OCI-M1 (cell line): ENCODE measurements at places on chromosomes 11 and 22.
A peak's percentile ranks its signal among the peaks of the same experiment; 100 is the strongest.

DNA sequence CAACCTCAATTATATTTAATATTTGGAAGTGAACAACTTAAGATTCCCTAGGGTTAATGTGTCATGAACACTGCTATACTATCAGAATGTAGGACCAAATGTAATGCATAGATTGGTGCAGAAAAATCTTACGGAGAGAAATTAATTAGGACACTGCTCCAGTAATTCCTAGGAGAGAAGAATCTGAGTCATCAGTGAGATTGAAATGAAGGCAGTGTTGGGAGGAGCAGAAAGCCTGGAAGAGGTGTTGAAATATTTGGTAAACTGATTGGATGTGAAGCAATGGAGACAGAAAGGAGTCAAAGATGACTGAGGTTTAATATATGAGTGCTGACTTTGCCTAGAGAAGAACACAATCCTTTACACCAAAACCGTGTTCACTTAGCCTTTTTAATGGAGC lies 836.0 kb downstream of the FAM181B start:
- no peak for DNase-seq

DNA sequence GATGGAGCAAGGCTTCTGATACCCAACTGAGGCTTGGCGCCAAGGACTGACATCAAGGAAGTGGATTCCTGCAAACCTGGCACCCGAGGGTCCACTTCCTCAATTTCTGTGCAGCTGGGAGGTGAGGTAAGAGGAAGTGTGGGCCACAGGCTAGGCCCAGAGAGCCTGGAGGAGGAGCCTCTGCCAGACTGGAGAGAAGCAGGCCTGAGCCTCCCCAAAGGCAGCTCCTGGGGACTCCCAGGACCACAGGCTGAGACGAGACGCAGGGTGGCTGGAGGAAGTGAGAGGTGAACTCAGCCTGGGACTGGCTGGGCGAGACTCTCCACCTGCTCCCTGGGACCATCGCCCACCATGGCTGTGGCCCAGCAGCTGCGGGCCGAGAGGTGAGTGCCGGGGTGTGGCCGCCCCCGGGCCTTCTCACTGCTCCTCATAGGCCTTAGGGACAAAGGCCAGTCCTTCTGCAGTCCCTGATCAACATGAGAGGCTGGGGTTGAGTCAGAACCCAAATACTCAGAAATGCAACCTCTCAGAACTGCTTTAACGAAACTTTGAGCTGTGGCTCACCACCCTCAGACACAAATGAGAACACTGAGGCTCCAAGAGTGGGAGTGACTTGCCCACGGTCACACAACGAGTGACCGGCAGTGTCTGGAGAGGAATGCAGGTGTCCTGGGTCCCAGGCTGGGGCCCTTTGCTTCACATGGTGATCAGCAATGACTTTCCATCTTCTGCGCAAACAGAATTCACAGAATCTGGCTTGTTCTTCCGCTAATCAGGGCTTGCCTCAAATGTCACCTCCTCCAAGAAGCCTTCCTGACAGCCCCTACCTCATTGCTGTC lies at the start of gene NCF4:
NCF4 (plus strand) TSS at position 186 of the 839 bp plus-strand sequence; CDS start at position 352, 166 bp downstream.
- peak; percentile 95 for DNase-seq

DNA sequence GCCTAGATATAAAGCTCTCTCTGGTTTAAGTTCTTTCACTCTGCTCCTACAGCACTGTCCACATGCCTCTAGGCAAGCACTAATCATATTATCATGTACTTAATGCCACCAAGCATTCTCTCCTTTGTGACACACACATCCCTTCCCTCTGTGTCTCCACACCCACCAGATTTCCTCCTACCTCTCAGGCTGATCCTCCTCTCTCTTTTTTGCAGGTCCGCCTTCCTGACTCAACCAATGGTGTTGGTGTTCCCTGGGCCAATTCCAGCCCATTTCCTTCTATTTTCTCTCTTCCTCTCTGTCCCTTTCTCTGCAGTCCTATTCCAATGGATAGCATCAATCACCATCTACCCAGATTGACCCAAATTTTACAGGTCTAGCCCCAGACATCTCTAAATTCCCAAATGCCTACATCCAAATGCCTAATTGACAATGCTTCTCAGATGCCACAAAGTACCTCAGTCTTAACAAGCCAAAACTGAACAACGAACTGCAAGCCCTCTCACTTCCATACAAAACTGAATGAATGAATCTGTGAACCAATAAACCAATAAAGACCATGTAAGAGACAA lies 504 bp upstream of the ZNF215 start:
- DNase-seq: peak; percentile 68

DNA sequence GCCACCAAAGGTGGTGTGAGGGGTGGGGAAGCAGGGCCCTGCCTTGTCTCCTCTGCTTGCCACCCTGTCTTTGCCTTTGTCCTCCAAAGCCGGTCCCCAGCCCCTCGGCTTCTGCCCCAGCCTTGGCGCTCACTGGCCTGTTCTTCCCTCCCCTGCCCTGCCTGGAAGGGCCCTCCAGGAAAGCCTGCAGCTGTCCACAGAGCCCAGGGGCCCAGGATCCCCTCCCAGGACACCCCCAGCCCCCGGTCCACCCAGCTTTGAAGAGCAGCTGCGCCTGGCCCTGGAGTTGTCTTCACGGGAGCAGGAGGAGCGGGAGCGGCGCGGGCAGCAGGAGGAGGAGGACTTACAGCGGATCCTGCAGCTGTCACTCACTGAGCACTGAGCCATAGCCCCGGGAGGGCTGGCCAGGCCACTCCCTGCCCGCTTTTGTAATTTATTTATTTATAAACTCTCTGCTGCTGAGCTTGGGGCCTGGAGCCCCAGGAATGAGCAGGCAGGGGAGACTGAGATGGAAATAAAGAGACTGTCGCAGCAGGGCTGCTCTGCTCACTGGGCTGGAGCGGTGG lies 1.3 kb upstream of the SSH3 start:
- no peak for DNase-seq

- DNase-seq: no peak
Measured at GRCh38 chr11:86760577-86760976, 39.8 kb upstream of the PRSS23 start.

GRCh38 chr11:112856591-112856990 lies 104.6 kb upstream of the NCAM1 start:
- DNase-seq: no peak

DNA sequence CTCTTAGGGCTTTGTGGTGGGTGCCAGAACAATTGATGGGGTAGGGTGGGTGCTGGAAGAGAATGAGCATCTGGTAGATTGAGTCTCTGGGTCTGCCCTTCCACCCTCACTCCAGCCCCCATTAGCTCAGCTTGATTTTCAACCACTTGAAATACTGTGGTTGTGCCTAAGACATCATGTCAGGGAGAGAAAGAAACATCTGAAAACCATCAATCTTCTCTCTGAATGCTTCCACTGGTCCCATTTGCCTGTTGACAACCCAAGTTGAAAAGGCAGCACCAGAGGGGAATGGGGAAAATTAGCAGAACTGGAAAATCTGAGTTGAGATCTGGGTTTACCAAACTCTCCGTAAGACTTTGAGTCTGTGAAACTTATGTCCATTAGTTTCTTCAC lies 26.1 kb downstream of the CD44 start:
- DNase-seq: no peak
